ENCODE measurements at places on chromosomes 5 and 9.

GRCh38 chr5:123047706-123048105, 11.2 kb upstream of the PPIC start:
- no peak for DNase-seq

- no peak for DNase-seq
Measured at GRCh38 chr5:25056836-25057235, 412.1 kb upstream of the CDH10 start.

GRCh38 chr5:135564331-135564730, 14.5 kb downstream of the CXCL14 start:
- DNase-seq, result no peak

- peak; percentile 38 for DNase-seq
Measured at GRCh38 chr5:151078490-151079262, 2.2 kb downstream of the TNIP1 start.

- no peak for DNase-seq
Measured at GRCh38 chr9:112530751-112531205, 44.2 kb downstream of the KIAA1958 start.

DNA sequence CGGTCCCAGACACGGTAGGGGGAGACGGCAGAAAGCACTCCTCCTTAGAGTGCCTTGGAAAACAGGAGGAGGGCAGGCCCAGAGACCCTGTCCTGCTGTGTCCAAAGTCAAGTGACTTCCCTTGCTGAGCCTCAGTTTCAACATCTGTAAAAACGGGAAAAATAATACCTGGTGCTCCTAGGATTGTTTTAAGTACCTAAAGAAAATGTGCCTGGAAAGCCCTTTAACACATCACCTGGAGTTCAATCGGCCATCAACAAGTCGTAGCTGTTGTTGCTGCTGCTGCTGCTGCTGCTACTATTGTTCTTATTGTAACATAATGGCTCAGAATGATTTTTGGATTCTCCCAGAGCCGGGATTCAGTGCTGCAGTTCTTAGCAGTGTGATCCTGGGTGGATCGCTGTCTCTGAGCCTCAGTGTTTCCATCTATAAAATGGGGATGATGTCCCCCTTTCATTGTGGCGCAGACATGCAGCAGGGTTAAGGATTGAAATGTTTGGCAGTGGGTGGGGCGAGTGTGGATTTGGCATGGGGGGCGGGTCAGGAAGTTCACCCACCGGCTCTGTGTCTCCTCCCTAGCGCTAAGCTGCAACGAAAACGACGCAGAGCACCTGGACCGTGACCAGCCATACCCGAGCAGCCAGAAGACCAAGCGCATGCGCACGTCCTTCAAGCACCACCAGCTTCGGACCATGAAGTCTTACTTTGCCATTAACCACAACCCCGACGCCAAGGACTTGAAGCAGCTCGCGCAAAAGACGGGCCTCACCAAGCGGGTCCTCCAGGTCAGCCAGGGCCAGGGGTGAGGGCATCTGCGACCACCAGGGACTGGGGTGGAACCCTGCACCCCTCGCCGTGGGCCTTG, 9.2 kb downstream of the LHX2 start:
- DNase-seq, result no peak
